Kidney (tissue), 22 donors: ENCODE measurements at places on chromosomes 12 and 14. TPM values are rescaled to one million over a fixed set of nuclear protein-coding genes. Genes with fewer than 3 reads are reported as not detected.

DNA sequence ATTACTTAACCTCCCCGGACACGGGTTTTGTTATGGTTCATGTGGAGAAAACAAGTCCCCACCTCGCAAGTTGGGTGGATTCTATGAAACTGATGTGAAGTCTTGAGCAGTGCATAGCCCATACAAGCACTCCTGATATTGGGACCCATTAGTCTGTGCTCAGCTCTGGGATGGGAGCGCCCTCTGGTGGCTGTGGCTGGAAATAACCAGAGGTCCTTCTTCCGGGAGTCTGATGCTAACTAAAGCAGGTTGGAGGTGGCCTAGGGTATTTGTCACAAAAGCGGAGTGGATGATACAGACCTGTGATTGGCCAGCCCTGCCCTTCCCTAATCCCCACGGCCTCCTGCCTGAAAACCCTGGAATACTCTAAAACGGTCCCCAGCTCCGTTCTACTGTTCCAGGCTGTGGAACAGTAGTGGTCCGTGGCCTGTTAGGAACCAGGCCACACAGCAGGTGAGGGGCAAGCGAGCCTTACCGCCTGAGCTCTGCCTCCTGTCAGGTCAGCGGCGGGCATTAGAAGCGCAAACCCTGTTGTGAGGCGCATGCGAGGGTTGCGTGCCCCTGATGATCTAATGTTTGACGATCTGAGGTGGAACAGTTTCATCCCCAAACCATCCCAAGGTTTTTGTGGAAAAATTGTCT, 6.4 kb downstream of the SLC48A1 start:
- peaks cover 34% of the 10 kb centered on the region for H3K4me1 ChIP-seq
- H3K27me3 ChIP-seq: no peaks in the 10 kb centered on the region
- H3K36me3 ChIP-seq: peaks cover 10% of the 10 kb centered on the region
- peak; percentile 95 for DNase-seq
- H3K27ac ChIP-seq: no peak overlapping the region
- H3K4me3 ChIP-seq: no peak overlapping the region

- no peak overlapping the region for H3K27ac ChIP-seq
- no peaks in the 10 kb centered on the region for H3K27me3 ChIP-seq
- no peaks in the 10 kb centered on the region for H3K36me3 ChIP-seq
- no peaks in the 10 kb centered on the region for H3K4me1 ChIP-seq
- H3K4me3 ChIP-seq: no peak overlapping the region
- no peak for DNase-seq
Observed at GRCh38 chr12:97267594-97268202, 194.9 kb upstream of the RMST start.

Gene HHIPL1
- 0.88 TPM for total RNA-seq

Gene TMEM119
- total RNA-seq: 15.8 TPM
